ENCODE measurements at places on chromosomes 13 and 19.

GRCh38 chr13:83232626-83233025 is 649.6 kb downstream of the SLITRK1 start:
- DNase-seq, result no peak

DNA sequence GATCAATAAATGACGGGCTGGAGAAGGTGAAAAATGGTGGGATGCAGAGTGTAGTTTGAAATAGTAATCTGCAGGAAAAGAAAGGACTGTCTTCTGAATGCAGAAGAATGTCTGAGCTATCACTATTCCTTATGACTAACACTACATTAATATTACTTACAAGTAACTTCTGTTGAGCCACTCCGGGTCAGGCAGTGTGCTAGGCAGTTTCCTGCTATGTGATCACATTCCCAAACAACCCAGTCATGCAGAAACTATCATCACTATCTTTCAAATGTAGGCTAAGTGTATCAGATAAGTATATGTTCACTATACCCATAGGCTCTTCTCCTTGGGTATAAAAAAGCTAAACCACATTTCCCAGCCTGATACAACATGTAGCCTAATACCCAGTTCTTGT is 6.6 kb downstream of the ZNF599 start:
- no peak for DNase-seq

DNA sequence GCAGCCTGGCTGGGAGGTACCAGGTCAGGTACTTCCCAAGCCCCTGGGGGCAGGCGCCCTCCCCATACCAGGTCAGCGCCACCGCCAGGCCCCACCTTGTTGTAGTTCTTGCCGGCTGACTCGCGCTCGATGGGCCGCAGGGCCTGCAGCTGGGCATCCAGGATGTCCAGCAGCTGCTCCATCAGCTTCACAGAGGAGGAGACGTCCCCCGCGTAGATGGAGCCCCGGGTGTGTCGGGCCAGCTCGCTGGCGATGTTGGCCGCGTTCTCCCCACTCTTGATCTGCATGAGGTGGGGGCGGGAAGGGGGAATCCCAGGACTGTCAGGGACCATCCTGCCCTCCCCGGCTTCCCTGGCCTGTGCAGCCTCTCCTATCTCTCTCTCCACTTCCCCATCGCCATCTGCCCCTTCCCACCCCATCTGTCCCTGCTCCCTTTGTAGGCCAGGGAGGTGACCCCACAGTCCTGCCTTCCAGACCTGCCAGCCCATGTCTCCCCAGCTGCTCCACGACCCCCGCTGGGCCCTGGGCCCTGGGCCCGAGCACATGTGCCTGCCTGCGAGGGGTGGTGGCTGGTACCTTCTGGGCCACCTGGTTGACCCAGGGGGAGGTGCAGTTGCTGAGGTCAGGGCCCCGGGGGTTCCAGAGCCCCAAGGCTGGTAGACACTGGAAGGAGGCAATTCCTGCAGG is 23.8 kb upstream of the ASF1B start:
- DNase-seq, result no peak

DNA sequence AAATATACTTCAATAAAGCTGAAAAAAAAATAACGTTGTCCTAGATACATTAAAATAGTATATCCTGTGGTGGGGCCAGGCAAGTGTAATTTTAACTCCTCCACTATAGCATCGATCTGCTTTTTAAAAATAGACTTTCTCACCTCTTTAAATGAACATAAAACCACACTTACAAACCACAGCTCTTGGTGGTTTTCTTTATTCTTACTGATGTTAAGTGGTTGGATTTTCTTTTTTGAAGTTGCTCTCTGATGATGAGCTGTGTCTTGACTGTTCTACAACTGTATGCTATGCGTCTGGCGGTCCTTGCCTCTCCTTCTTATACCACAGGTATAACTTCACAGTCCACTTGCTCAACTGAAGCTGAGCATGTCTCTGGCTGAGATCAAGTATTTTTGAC is 721.5 kb upstream of the KLHL1 start:
- DNase-seq, result no peak

DNA sequence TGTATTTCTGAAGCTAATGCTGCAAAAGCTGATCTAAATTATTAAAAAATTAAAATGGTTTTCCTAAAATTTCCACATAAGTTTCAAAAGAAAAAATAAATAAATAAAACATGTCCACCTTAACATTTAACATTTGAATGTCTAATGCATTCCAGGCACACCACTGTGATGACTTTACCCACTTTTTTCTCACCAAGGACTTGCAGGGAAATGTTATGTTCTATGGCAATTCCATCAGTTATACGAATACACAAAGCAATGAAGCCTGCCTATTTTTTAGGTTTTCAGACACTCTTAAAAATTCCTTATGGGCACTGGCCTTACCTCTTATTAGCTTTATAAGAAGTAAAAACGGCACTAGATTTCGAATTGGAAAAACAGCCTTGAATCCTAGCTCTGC is 10.2 kb downstream of the TSC22D1 start:
- no peak for DNase-seq

DNA sequence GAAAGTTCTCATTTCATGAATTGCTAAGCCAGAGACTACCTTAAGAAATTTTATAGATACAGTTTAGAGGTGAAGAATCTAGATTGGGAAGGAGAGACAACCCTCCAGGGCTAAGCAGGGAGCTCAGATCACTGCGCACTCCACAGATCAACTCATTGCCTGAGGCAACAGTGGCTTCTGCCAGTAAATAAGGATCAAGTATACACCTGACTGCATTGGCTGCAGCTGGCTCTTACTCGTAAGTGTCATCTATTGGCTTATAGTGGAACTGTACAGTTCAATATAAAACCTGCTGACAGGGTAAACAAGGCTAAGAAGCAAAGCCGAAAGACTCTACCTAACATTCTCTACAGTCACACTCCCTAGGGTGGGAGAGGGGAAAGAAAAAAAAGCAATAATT is 18.0 kb upstream of the C1QTNF9B start:
- no peak for DNase-seq

DNA sequence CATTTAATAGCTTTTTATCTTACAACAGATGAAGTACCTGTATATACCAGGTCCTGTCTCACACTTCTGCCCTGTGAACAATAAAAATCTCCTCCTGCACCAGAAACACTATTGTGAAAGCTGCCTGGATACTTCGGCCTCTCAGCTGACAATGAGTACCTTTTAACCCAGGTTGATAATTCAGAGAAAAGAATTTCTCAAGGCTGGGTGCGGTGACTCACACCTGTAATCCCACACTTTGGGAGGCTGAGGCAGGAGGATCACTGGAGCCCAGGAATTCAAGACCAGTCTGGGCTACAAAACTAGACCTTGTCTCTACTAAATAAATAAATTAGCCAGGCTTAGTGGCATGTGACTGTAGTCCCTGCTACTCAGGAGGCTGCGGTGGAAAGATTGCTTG is 65.3 kb upstream of the TM9SF2 start:
- no peak for DNase-seq

DNA sequence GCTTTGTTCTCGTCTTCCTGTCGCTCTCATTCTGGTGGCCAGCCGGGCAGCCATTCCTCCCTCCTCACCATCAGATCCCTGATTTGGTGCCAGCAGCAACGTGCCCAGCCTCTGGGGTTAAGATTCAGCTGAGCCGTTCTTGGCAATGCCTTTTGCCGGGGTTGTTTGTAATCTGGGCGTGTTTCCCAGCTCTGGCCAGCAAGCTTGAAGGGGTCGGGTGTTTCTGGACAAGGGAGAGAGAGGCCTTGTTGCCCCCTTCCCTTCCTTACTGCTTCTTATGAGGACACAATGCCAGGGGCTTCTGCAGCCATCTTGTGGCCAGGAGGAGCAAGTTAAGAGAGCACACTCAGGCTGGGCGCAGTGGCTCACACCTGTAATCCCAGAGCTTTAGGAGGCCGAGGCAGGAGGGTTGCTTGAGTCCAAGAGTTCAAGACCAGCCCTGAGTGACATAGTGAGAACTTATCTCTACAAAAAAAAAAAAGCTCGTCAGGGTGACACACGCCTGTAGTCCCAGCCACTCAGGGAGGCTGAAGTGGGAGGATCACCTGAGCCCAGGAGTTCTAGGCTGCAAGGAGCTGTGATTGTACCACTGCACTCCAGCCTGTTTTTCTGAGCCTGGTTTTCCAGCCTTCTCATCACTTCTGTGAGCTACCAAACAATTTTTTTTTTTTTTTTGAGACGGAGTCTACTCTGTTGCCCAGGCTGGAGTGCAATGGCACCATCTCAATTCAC is 10.7 kb upstream of the CRTC1 start:
- no peak for DNase-seq

All from stimulated activated CD8-positive, alpha-beta memory T cell treated with anti-CD3 and anti-CD28 coated beads, Interleukin-4, amount 100 ng/mL, for 4 hours (primary cell).